ENCODE measurements at places on chromosomes 2 and 18. TPM values are rescaled to one million over a fixed set of nuclear protein-coding genes. Genes with fewer than 3 reads are reported as not detected.

GRCh38 chr2:73907840-73908452 is 15.1 kb downstream of the ACTG2 start:
- DNase-seq: no peak

DNA sequence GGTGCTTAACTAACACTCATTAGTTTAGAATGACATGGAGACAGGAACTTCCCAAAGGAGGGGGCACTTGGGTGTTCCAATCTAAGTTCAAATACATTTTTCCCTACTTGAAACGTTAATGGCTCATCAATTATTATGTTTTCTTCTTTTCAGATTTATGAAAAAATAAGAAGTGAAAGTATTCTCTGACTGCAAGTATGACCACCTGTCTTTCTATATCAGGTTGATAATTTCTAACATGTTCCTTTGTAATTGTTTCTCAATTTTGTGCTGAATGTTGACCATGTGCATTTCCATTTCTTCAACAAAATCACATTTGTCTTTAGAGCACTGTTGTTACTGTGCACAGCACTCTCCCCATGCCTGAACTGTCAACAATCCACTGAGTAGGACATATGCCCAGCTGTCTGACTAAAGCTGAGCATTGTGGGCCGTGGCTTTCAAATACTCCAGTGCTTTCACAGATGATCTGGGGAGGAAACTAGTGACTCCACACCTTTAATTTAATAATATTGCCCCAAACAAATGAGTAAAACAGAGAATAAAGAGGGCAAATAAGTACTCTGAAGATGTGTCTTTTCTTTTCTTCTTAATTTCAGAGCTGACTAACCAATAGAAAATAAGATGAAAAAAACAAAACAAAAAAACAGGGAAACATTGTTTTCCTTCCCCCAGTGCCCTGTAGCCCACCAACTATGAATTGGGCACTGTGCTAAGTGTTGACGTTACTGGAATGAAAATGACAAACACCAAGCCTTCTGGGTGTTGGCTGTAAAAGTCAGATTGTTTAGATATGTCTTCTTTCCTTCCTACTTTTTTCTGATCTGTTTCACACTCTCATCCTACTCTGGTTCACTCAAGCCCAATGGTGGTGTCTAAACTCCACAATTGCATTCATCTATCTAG is 16.0 kb downstream of the LANCL1 start:
- no peak for DNase-seq

GRCh38 chr2:151614606-151615306 is 119.5 kb downstream of the NEB start:
- no peak for DNase-seq

DNA sequence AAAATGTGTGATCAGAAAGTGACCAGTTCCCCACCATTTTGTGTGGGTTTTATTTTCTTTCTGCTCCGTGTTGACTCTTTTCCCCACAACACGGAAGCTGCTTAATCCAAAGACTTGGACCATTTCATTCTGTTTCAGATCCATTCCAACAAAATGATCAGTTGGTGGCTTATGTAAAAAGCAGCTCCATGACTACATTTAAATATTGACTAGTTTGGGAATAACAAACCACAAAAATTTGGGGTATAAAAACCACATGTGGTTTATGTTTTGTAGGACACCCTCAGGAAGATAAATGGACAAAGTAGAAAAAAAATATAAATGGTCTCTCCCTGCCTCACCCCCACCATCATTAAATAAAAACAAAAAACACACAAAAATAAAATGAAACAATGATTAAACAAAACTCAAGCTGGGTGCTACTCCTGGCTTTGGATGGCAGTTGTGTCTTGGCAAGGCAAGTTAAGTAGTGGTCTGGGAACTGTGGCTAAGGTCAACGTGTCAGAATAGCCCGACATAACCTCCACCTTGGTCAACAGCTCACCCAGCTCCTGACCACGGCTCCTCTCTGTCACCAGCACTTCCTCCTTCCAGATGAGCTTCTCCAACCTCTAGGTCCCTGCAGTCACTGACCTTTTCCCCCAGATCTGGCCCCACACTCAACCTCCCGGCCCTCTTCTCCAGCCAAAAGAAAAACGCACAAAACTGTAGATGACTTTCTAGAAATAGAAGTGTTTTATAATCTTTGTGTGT is 12.8 kb upstream of the WIPF1 start:
- DNase-seq: no peak

GRCh38 chr2:2590141-2590540 is 259.1 kb upstream of the MYT1L start:
- DNase-seq: no peak

DNA sequence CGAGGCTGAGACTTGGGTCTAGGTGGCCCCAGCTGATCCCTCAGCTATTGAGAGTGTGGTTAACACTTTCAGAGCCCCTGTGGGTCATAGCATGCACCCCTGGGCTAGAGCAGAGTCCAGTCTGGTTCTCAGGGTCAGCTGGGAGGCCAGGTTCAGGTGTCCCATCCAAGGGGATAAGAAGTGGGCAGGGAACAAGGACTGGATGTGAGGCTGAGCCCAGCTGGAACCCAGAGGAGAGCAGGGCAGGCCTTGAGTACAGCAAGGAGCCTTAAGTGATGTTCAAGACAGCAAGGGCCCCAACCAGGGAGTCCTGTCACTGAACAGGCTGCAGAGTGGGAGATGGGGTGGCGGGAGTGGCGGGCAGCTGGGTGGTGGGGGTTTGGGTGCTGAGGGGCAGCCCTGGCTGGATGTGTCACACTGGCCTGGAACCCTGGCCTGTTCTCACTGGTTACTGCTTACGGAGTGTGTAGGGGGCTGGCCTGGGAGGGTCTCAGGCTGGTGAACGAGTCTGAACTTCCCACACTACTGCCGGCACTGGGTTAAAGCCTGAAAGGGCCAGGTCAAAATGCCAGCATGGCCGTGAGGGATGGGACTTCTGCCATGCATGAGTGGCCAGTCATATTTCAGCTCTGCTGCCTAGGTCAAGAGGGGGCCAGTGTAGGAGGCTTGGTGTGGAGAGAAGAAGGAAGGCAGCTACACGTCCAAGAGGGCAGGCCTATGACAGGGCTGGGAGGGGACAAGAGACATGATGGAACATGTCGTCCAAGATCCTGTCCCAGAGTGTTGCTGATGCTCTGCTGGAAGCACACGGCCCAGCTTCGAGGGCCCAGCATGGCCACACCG is 13.6 kb downstream of the TMEM185B start:
- no peak for DNase-seq

- no peak for DNase-seq
Measured at GRCh38 chr2:232350804-232351685, 27.5 kb upstream of the ALPP start.

DNA sequence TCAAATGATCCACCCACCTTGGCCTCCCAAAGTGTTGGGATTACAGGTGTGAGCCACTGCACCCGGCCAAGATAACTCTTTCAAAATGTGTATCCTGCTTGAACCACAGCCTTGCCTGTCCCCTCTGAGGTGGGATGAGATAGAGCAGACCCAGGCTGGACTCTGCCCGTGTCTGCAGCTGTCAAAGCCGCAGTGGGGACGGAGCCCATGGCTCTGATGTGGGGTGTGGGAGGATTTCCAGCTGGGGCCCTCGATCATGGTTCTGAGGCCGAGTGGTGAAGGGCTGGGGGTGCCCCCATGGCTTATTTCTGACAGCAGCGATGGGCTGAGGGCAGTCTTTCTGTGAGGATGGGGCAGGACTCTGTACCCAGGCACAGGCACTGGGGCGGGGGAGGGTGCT is 104.5 kb downstream of the DGKD start:
- DNase-seq: no peak

GRCh38 chr2:9554921-9555296 is 721 bp downstream of the ADAM17 start:
- peak; percentile 61 for DNase-seq

GRCh38 chr18:58755304-58756010 is 84.2 kb downstream of the MALT1 start:
- no peak for DNase-seq

GRCh38 chr2:177296040-177296439 is 31.5 kb upstream of the NFE2L2 start:
- no peak for DNase-seq

GRCh38 chr2:45739796-45740485 is 88.5 kb downstream of the PRKCE start:
- DNase-seq: no peak

GRCh38 chr2:65539633-65540032 is 107.2 kb upstream of the SPRED2 start:
- no peak for DNase-seq

- no peak for DNase-seq
Measured at GRCh38 chr18:906416-907114, 1.9 kb downstream of the ADCYAP1 start.

- DNase-seq: no peak
Measured at GRCh38 chr2:224922142-224922727, 120.0 kb downstream of the DOCK10 start.

DNA sequence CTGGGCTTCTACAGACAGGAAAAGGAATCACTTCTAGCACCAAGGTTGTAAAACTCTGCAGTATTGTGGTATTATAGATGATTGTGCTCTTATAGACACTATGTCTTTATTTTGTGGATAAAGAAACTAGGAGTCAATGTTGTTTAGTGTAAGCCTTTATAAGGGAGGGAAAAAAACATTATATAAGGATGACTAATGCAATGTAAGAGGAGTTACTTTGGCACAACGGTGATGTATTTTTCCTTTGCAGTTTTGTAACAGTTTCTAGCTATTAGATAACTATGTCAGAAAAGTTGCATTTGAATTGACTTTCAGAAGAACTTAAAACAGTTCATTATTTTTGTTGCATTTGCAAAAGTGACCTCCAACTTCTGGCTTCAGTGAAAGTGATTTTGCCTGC is 545.4 kb downstream of the CCDC85A start:
- no peak for DNase-seq

GRCh38 chr18:74980669-74981068 is 228.3 kb downstream of the PTGR3 start:
- DNase-seq: no peak

DNA sequence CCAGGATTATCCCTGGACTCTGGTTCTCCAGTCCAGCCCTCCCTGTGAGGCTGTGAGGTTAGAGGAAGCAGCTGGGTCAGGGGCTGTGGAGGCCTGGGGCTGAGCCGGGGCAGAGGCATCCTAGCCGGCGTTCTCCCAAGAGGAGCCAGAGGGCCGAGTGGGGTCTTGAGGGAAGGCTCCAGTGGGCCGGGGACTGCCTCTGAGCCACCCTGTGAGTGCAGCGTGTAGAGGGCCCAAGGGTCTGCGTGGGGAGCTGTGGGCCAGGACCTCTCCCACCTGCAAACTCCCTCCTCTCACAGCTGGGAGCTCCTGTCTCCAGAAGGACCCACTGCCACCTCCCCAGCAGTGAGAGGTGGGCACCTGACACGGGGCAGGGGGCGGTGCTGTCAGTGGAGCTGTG is 41.0 kb downstream of the GLI2 start:
- no peak for DNase-seq

GRCh38 chr2:196391149-196391479 is 219.7 kb upstream of the STK17B start:
- DNase-seq: no peak

DNA sequence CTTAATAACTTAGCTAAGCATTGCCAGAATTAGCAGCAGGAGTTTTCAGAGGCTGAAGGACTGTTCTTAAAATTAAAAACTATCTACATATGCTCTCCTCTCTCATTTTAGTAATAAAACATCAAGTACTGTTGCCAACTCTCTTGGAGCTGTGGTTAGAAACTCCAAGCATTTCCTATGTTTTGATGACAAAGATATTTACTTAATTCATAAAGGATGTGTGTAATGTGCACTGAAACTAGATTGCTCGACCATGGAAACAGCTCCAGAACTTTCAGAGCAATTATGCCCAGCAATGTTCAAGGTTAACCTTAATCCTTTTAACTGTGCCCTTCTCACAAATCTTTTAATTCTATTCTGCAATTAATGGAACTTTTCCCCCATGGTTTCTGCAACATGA is 8.4 kb downstream of the GRP start:
- no peak for DNase-seq

GRCh38 chr2:65799141-65799854 is 366.9 kb upstream of the SPRED2 start:
- no peak for DNase-seq

GRCh38 chr2:163755366-163755765 is 19.6 kb upstream of the FIGN start:
- DNase-seq: no peak

- DNase-seq: no peak
Measured at GRCh38 chr2:234375176-234375880, 121.6 kb downstream of the ARL4C start.

SCYGR3 gene
- not detected for total RNA-seq

GPR35 gene
- total RNA-seq: 6.3 TPM

VWC2L gene
- total RNA-seq: not detected

CHRNG gene
- not detected for total RNA-seq

NPPC gene
- total RNA-seq: not detected

GALM gene
- 35.8 TPM for total RNA-seq

Data from CD4-positive, alpha-beta memory T cell (primary cell).